ENCODE measurements at places on chromosomes 13 and 19.

DNA sequence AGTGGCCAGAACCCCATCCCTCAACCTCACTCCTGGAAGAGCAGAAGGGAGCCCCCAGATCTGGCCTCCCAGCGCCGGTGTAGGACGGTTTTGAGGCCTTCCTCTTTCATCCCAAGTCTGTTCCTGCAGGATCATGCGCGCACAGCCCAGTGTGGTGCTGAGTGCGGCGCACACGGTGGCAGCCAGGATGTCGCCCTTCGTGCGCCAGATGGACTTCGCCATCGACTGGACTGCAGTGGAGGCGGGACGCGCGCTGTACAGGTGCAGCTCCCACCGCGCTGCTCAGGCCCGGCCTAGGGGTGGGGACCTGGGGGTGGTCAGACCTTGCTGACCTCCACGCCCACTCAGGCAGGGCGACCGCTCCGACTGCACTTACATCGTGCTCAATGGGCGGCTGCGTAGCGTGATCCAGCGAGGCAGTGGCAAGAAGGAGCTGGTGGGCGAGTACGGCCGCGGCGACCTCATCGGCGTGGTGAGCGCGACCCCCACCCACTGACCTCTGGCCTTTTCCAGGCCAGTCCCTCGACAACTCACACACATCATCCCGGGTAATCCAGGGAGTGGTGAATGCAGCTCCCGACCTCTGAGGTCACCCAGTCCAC is 14.8 kb downstream of the PNPLA6 start:
- DNase-seq: no peak

- no peak for DNase-seq
Observed at GRCh38 chr13:114283576-114283975, 2.2 kb downstream of the UPF3A start.

GRCh38 chr19:13208672-13209483 is 58.7 kb downstream of the IER2 start:
- no peak for DNase-seq

- no peak for DNase-seq
Observed at GRCh38 chr19:14425696-14426138, 6.6 kb upstream of the DDX39A start.

DNA sequence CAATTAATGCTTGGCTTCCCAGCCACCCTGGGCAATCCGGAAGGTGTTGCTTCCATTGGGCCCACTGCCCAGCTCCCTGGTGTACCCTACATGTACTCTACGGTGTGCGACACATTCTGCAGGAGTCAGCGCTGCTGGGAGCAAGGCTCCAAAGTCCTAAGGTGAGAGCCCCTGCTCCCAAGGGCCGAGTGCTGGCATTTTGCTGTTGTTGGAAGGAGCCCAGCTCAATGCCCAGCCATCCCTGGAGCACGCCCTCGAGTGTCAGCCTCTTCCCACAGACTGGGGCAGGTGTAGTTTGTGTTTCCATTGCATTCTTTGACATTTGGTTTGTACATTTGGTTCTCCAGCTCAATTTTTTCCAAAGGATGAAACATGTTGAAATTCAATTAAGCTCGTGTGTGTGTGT is 64.6 kb downstream of the GGACT start:
- no peak for DNase-seq

- no peak for DNase-seq
Observed at GRCh38 chr19:1410136-1410786, 2.9 kb downstream of the DAZAP1 start.

- no peak for DNase-seq
Observed at GRCh38 chr19:46907880-46908279, 47.1 kb downstream of the ARHGAP35 start.

DNA sequence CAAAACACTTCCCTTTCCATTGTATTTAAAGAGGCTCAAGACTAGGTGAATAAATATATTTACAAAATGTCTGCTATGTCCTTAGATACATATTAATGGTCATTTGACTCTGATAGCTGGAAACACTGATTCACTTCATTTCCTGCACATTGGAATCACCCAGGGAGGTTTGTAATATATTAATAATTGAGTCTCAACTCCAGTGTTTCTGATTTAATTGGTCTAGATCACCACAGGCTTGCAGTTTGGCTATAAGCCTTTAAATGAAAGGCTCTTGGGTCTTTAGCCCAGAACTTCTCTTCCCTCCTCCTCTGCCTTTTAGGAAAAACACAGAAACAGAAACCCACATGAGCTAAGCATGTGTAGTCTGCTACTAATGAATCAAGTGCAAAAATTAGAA is 378.0 kb downstream of the TBC1D4 start:
- no peak for DNase-seq

DNA sequence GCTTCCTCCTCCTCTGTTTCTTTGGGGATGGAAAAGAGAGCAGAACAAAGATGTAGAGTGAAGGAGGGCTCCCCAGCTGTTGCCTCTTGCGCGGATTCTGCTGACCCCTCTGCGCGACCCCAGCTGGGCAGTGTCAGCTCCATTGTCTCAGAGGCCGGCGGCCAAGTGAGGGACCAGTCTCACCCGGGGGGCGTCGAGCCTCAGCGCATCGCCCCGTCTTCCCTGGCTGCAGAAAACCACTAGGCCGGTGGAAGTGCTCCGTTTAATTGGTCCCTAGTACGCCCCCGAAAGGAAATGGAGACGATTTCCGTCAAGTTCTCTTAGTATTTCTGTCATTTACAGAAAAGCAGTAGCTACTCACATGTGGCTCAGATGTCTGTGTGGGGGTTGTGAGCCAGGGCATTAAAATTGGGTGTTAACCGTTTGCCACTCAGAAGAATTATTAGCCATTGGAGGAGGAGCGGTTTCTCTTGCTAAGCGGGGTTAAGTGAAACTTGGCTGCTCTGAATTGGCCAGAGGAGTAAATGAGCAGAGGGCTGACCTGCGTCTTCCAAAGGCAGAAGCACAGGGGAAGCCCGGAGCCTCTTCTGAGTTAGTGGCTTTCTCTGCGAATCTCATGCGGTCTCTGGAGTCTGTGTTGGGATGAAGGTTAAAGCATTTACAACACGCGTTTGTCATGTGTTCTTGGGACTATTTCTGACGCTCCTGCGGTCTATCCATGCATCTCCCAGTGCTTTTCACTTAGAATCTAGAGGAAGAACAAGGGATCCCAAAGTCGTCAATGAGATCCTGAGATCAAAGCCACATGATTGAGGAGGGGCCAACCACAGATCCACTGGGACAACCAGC is 132.8 kb upstream of the MYO16 start:
- peak; percentile 69 for DNase-seq
